ENCODE measurements at places on chromosomes 6 and 20.

DNA sequence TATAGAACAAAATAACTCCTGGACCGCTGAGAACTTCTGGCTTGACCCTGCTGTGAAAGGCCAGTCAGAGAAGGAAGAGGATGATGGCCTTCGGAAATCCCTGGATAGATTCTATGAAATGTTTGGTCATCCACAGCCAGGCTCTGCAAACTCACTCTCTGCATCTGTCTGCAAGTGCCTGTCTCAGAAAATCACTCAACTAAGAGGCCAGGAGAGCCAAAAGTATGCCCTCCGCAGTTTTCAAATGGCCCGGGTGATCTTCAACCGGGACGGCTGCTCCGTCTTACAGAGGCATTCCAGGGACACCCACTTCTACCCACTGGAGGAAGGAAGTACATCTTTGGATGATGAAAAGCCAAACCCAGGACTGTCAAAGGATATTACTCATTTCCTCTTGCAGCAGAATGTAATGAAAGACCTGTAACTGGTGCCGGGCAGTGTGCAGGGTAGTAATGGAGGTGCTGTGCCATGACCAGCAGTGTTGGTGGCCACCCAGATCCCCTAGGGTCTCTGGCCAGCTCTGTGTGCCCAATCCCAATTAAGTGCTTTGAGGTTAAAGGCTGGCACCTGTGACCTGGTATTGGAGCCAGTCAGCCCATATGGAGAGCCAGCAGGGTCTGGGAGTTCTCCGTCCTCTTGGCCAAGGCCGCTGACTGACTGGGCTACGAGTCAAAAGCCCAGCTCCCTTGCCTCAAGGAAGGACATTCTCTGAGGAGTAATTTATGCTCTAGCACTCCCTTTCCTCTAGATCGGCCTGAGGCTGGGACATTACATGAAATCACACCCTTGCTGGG is 87.1 kb downstream of the TRMT6 start:
- no peak for DNase-seq

GRCh38 chr20:63652192-63652980 is 838 bp downstream of the STMN3 start:
- no peak for DNase-seq

- DNase-seq = no peak
Observed at GRCh38 chr20:13251106-13251903, 30.2 kb downstream of the ISM1 start.

DNA sequence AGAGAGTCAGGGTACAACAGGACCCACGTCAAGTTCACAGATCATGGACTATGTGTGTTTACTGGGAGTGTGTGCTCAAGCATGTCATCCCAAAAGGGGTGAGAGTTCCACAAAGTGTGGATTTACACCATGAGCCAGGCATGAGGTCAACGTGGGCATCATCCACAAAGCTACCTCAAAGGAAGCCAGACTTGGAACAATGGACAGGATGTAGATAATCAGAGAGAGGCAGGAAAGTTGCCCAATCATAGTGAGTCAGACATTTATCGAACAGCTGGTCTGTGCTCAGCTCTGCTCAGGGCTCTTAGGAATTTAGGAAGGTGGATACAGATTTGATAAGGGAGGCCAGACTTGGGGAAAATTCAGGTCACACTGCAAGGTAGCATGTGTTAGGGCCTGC is 317.2 kb upstream of the CDYL start:
- DNase-seq = no peak

GRCh38 chr6:131687022-131687421 is 14.2 kb downstream of the OR2A4 start:
- DNase-seq = no peak

- no peak for DNase-seq
Observed at GRCh38 chr6:169656546-169657283, 45.1 kb downstream of the WDR27 start.

DNA sequence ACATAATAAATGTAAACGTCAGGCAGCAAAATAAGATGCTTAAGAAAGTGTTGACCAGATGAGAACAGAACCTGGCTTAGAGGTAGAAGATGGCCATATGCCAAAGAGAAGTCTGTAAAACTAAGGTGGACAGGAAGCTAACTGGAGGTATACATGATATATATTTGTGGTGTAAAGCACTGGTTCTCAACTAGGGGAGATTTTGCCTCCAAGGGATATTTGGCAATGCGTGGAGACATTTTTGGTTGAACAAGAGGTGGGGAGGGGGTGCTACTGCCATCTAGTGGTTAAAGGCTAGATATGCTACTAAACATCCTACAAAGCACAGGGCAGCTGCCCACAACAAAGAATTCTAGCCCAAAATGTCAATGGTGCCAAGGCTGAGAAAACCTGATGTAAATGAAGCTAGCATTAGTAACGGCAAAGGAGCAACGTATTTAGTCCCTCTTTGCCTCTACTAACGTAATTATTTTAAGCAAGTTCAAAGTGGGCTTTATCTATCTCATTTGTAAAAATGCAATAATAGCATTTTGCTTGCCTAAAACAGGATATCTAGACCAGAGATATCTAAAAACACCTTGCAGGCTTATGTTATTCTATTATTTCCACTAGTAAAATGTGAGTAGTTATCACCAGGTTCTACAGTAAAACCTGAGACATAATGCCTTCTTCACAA is 182.6 kb downstream of the RNGTT start:
- no peak for DNase-seq

- no peak for DNase-seq
Observed at GRCh38 chr6:22444330-22444729, 125.0 kb upstream of the HDGFL1 start.

DNA sequence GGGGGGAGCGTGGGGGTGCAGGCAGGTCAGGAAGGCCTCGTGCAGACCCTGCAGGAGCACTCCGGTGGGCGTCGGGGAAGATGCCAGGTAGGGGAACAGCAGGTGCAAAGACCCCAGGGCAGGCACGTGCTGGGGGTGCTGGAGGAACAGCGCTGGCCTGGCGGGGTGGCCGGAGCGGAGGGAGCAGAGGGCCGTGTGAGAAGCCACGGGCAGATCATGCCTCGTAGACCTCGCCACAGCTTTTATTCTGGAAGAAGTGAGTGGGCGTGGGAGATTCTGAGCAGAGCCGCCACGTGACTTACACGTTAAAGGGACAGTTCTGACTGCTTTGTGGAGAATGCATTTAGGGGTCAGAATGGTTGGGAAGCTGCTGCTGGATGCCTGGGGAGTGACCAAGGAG is 9.3 kb downstream of the NTSR1 start:
- no peak for DNase-seq

- no peak for DNase-seq
Observed at GRCh38 chr20:31642837-31643236, 5.1 kb downstream of the COX4I2 start.

Data from esophagus squamous epithelium (tissue), 5 donors.